ENCODE measurements at places on chromosomes 11 and 22. TPM values are rescaled to one million over a fixed set of nuclear protein-coding genes. Genes with fewer than 3 reads are reported as not detected.

- DNase-seq = no peak
Measured at GRCh38 chr11:65613091-65613928, 711 bp downstream of the MAP3K11 start.

The OR8A1 gene
- total RNA-seq = not detected

GRCh38 chr22:39592081-39593065 is 21.8 kb downstream of the CACNA1I start:
- DNase-seq = peak; percentile 70

The F2 gene
- total RNA-seq = not detected

- peak; percentile 22 for DNase-seq
Measured at GRCh38 chr11:28259177-28259843, 151.1 kb downstream of the METTL15 start.

The OR52A1 gene
- not detected for total RNA-seq

The RASL10A gene
- total RNA-seq = not detected

GRCh38 chr11:74418509-74418895 is 20.3 kb upstream of the PGM2L1 start:
- peak; percentile 66 for DNase-seq

The ANO9 gene
- not detected for total RNA-seq

The LGALS12 gene
- total RNA-seq = not detected

The MS4A15 gene
- not detected for total RNA-seq

The CDCA5 gene
- 15.5 TPM for total RNA-seq

The STK33 gene
- total RNA-seq = 2.9 TPM

DNA sequence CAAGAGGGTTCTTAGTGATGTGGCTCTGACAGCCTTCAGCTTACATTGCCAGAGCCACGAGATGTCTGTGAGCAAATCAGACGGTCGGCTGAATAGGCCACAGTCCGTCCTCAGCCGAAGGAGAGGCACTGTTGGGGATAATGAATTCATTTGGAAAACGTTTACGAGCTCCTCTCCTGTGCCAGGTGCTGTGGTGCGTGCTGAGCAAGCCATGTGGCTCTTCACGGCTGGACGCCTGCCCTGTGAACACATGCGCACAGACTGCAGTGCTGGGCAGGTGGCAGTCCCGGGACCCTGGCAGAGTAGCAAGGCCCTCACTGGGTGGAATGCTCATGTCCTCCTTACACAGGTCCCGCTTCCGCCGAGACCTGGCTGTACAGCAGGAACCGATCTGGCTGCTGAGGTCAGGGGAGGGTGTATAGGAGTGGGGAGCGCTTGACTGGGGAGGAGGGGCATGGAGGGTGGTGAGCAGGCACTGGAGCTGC is 6.8 kb downstream of the TBC1D22A start:
- DNase-seq = no peak

DNA sequence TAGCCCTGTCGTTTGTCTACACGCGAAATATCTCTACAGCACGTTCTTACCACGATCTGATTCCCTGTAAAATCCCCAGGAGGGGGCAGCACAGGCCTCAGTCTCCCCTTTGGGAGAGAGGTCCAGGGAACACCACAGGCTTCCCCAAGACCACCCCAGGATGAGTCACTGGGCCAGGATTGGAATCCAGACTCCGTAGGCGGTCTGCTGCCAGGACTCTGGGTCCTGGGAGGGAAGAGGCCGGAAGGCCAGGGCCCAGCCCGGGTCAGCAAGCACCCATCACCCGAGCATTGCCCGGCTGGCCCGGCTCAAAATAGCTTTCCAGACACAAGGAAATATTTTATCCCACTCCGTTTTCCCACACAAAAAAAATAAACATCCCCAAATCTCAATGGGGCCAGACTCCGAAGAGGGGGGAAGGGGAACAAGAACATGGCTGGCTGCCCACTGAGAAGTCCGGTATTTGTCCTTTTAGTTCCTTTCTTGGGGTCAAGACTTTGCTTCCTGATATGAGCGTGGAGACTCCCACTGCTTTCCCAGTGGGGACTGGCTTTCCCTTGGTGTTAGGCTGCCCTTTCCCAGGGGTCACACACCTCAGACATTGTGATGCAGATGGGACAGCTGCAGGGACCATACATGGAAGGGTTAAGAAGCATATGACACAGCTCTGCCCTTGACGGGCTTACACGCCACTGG is 91.3 kb downstream of the LRRC32 start:
- DNase-seq = peak; percentile 86

DNA sequence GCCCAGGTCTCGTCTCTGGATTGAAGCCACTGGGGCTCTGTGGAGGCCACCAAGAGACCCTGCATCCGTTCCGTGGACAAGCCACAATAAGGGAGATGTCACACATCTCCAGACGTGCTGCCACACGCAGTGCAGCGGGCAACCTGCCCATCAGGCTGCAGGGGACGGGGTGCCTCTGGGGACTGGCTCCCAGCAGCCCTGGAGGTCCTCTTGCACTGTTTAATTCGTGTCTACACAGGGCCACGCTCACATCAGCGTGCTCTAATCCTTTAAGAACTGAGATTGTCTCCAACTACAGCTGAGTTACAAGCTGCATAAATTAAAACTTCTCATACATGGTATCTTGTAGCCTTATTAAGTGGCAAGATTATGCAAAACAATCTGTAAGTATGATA is 1232.2 kb downstream of the BRD1 start:
- DNase-seq = no peak

The IRAG1 gene
- 66.0 TPM for total RNA-seq

The CCDC88B gene
- 1.7 TPM for total RNA-seq

DNA sequence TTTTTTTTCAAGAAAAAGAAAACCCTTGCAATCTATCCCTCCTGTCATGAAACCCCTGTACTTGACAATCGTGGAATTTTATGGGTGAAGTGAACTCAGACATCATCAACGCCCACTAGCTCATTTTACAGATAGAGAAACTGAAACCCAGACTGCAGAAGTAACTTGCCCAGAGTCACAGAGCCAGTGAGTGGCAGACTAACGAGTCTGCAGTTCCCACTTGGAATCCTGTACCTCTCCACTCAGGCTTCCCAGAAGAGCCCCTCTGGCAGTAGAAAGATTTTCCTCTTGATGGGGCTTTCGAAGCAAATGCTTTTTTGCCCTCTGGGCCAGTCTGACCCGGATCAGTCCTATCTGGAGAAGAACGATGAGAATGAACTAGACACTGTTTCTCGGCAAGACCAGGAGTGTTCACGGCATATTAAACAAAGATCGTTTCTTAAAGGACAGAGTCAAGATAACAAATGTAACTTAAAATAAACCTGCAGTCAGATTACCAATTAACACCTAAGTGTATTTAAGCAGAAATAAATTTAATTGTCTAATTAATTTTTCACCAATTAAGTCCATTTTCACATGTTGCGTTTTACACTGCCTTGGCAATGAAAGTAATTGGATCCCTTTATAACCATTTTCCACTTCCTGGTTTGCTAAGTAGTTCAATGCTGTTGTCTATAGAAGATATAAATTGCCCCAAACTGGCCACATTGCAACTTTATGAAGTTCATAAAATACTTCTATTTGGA is 61.3 kb upstream of the CREB3L1 start:
- peak; percentile 34 for DNase-seq

The PYGM gene
- total RNA-seq = 1.7 TPM

DNA sequence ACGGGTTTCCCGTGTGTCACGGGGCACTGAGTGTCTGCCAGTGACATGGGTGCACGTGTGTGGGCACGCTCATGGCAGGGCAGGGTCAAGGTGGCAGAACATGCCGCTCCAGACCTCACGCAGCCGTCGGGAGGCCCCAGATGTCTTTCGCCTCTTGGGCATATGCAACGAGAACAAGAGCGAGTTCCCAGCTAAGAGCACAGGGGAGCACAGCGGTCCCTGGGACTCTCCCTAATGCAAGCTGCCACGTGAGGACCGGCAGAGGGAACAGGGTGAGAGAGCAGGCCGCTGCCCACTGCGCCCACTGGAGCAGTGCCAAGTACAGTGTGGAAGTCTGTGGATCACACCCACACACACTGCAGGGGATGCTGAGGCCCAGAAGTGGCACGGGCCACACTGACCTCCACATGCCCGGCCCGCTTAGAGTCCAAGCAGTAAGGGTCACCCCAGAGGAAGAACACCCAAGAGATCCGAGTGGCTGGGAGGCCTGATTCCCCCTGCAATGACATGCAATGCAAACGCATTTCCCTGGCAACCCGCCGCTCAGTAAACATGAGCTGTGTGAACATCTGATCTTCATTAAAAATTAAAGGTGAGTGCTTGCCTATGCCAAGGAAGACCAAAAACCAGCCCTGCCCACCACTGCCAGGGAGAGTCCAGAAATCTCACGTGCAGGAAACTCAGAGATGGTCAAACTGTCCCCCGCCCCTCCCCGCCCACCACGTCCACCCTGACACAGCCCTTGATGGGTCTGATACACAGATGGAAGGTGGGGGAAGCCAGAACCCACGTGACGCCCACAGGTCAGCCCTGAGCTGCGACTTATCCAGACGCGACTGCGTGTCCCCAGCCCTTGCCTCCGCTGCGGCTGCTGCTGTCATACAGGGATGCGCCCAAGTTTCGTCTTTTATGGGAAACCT is 11.7 kb downstream of the CERK start:
- DNase-seq = peak; percentile 48

The ZNF280A gene
- not detected for total RNA-seq

DNA sequence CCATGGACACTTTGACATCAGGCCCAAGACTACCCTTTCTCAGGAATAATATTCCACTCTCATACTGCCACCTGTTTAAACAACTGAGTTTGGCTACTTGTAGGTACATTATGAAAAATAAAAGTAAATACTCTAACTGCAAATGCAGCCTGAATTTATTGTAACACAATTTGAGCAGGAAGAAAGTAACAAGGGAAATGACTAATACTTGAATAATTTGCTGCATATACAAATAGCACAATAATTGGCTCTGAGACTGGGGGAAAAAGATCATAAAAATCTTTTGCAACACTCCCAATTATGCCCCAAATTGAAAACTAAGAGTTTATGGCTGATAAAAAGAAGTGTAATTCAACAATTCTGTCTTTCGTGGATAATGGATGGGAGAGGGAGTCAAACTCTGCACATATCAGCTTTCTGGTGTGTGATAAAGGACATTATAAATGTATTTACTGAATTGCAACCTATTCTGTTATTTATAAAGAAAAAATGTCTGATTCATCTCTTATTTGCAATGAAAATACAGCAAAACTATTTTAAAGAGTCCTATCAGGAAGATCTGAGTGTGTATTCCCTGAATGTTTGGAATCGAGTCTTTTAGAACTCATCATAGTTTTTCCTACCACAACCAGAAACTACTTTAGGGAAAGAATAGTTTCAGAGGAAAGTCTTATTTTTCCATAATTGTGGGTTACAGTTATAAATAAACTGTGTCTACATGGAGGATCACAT is 359.0 kb downstream of the JRKL start:
- DNase-seq = peak; percentile 67

DNA sequence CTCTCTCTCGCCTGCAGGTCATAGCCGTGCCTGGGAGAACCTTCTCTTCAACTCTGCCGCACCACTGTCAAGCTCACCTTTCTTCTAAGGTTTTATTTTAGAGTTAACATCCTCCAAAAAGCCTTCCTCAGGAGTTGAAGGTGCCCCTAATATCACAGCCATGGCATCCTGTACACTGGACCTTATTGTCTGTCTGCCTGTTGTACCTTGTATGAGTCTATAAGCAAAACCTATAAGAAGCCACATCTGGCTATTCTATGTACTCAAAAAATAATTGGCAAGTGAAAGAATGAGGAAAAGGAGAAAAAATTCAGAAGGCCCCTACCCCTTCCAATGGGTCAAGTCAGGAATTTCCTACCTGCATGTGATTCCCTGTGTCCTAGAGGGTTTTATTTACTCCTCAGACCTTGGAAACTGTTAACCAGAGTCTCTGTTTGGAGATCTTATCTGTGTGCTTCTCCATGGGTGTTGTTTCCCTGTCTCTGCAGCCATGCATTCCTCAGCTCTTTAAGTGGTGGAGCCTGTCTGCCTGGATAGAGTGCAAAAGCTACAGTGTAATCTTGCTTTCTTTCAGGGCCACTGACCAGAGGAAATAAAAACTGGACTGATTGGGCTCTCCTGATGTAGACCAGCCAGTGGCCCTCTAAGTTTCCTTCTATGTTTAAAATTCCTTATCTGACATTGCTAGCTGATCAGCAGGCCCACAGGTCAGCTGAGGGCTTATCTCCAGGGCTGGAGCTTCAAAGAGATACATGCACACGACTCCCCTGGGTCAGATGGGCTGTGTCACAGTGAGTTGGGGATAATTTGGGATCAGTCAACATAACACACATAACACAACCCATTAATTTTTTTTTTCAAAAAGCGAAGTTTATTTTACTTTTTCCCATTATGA is 37.6 kb upstream of the TMEM135 start:
- DNase-seq = peak; percentile 66

GRCh38 chr22:37827056-37827455 is 3.9 kb downstream of the GALR3 start:
- no peak for DNase-seq

DNA sequence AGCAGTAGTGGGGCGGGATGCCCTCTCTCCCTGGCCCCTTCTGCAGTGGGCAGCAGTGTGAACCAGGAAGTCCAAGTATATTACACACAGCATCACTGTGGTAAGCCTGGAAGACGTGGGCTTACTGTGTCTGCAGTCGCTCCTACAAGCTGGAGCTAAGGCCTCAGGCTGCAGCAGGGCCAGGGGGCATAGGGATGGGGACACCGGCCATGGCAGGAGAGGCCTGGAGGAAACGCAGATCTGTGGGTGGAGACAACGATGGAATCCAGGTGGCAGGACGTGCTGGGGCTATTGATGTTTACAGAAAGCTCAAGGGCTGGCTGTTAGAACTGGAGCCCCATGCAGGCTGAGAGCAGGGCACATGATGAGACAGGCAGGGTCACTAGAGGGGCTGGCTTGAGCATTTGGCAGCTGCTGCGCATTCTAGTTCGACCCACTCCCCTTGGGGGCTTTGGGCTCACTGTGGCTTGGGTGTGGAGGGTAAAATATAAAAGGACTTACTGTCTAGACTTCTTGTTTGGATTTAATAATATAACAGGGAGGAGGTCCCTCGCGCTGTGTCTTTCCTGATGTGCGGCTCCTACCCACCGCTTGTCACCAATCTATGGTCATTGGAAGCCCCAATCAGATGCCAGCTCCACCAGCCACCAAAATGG is 539.5 kb downstream of the TBC1D22A start:
- DNase-seq = no peak

DNA sequence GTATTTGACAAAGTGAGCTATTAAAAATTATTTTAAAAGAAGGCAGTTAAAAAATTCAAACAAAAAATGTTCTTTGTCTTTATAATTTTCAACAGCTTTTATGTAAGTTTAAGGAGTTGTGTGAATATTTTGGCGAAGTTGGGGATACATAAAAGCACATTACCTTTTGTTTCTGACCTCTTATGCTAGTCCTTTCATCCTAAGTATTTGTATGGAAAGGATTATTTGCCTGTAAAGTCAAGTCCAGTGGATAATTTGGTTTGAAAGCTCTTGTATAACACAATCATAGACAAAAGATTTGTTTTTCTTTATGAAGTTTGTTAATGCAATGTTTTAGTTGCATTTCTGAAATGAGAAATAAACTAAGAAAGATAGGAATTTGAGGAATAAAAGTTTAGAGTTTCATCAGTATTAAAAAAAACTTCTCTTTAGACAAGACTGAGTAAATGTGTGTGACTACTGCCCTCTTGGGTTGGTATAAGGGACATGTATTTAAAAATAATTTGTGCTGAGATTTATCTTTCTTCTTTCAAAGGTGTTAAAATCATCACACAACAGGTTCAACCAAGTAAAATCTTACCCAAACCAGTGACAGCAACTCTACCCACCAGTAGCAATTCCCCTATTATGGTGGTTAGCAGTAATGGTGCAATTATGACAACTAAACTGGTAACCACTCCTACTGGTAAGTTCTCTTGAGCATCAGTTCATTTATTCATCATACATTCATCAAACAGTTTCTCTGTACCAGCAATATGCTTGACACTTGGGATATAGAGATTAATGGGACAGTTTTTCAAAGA is 68.2 kb downstream of the EMSY start:
- peak; percentile 57 for DNase-seq

GRCh38 chr11:727281-727701 is 20.0 kb upstream of the TALDO1 start:
- DNase-seq = no peak
